Mesothelial cell of epicardium (in vitro differentiated cells): ENCODE measurements at places on chromosomes 4 and X.

DNA sequence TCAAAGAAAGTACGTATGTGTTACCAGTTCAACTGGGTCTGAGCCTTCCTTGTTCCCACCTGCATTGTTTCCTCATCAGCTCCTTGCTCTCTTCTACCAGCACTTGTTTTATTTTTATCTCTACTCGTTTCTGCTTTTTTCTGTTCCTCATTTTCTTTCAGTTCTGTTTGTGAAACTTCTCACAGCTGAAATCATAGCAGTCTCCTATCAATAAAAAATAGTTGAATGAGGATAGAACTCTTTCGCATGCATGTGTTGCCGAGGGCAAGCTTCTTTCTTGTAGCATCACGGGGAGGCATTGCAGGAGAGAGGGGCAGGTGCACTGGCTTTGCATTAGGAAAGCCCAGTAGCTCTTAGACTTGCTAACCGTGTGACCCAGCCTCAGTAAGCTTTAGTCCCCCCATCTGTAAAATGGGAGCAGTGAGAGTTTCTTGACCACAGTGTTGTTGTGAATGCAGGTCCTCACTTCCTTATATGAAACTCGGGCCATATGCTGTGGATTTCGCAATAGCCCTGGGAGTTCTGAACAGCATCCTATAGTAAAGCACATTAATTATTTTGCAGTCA is 24.7 kb downstream of the OFD1 start:
- DNase-seq = no peak

DNA sequence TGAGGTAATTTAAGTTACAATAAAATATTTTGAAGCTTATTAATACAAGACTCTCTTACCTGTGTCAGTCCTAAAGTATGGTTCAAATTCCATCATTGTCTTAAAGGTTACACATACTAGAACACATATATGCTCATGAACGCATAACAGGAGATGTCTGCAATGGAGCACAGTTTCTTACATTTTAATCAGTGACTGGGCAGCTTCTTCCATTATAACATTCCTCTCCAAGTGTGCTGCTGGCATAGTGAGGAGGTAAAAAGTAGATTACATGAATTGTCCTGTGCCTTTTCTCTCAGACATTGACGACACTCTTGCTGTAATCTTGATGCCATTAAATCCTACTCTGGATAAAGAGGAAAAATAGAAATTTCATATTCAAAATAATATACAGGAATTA is 40.8 kb upstream of the GRID2 start:
- no peak for DNase-seq

DNA sequence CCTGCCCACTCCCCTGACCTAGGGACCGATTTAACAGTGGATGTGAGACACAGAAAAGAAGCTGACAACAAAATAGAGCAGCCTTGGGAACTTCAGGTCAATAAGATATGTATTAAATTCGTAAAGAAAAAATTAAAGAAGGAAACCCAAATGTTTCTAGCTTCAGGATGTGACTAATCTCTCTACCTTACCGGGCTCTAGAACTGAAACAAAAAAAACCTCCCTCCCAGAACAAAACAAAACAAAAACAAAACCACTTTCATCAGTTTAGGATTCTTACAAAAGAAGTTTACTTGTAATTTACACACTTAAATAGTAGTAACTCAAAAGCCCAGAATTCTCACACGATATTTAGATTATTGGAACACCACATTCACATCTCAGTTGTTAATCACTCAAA is 185.8 kb upstream of the RPS6KA3 start:
- no peak for DNase-seq

DNA sequence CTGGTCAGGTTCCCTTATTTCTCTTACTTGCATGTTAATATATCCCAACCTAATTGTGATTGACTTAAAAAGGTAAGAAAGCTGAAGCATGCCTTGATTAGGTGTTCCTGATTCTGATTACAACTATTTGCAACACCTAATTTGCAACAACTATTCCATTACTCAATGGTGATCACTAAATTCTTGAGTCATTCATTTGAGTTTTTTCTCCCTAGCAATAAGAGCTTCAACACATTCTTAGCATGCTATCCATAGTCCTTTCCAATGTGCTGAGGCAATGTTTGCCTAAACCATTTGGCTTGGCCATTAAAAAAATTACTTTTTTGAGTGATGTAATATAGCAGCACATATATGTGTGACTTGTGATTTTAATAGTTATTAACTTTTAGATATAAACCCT is 851.4 kb downstream of the TRAM1L1 start:
- no peak for DNase-seq

DNA sequence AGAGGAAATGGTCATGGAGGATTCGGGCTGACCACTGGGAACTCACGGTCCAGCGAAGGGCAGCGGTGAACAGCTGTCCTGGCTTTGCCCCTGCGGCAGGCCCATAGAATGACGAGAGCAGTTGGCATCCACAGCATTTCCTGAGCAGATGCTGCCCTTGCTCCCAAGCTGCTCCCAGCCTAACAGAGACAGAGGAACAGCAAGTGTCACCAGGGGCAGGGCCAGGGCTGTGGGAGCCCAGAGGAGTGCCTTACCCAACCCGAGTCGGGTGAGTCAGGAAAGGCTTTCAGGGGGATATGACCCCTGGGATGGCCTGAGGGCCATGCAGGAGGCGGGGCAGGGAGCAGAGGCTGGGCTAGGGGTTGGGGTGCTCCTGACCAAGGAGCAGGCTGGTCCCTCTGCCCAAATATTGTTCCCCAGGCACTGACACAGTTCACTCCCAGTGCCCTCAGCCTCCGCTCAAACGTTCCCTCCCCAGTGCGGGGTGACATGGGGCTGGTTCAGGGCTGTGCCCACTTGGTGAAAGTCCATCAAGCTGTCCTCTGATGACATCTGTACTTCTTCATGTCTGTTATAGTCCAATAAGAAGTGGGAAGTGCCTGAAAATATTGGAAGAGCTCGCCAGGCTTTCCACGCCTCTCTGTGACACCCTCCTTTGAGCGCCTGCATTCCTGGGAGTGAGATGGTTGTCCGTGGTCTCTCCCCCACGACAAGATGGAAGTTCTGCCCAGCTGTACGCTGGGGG is 64.7 kb upstream of the GPR78 start:
- DNase-seq = no peak

GRCh38 chr4:143345356-143345755 is 8.7 kb downstream of the GAB1 start:
- DNase-seq = no peak

- DNase-seq = no peak
These were observed 105.3 kb downstream of the DTHD1 start for GRCh38 chr4:36386691-36387090.

GRCh38 chr4:151195801-151196200 is 81.2 kb upstream of the PRSS48 start:
- DNase-seq = no peak

DNA sequence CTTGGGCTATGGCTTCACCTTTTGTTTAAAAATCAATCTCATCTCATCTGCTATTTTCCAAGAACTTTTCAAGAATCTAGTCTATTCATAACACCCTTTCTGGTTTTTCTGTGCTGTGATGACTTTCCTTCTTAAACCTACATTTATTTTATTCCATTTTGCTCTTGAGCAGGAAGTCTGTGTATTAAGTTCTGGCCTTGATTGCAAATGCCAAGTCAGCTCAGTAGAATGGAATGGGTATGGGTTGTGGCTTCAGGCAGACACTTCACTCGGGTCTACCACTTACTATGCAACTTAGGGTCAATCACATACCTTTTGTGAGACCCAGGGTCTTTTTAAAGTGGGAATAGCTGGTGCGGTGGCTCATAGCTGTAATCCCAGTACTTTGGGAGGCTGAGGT is 522.3 kb downstream of the TRIML1 start:
- DNase-seq = no peak

- no peak for DNase-seq
These were observed 87.3 kb downstream of the CXCL13 start for GRCh38 chr4:77692847-77693432.

DNA sequence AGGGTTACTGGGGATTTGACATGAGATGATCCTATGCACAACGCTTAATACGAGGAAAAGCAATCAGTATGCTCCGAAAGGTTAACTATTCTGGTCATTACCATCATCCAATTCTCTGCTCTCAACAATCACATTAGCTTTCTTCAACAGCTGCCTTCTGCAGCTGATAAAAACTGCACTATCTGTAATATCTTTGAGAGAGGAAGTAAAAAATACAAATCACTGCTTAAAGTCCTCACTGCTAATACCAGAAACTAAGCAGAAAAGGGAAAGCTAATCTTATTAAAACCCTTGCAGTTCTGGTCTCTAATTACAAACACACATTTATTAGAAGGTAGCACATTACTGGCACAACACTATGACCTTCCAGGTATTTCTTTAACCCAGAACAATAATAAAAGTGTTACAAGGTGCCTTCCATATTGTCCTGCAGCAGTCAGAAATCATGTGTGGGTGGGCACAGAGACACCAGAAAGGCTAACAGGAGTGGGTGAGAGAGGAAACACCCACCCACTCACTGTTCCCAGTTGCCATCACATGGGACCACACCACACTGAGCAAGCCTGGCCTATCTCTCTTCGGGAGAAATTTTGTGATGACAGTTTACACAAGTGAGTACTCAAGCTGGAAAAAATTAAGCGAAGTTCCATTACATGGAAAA is 71.0 kb downstream of the RELL1 start:
- no peak for DNase-seq

DNA sequence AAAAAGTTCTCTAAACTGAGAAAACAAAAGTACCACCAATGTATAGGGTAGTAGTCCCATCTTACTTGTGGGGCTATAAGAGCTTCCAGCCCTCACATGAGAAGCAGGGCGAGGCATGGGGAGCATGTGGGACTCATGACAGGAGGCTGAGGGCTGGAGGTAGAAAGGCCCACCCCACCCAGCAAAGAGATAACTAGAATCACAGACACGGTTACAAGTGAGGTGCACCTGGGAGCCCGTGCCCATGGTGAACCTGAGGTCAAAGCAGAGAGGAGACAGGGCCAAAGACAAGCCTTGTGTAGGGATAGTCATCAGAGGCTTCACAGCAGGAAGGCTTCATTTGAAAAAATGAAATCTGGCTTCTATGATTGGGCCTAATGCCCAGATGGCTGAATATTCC is 55.4 kb downstream of the TTC29 start:
- no peak for DNase-seq

- DNase-seq = no peak
These were observed 50.1 kb downstream of the GABRG1 start for GRCh38 chr4:46073778-46074177.

DNA sequence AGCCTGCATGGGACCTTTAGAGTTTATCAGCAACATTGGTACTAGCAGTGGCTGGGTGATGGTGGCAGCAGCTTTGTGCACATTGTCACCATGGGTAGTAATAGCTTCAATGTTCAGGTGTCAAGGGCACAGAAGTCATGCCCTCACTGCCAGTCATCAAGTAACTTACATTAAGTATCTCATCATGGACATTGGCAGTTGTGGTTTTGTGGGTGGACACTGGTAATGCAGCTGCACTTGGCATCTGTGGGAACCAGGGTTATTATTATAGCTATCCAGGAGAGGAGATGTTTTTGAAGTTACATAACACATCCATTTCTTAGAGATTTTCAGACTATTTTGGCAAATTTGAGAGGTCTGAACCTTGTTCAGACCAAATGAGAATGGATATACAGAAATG is 243.2 kb upstream of the NOCT start:
- DNase-seq = no peak

DNA sequence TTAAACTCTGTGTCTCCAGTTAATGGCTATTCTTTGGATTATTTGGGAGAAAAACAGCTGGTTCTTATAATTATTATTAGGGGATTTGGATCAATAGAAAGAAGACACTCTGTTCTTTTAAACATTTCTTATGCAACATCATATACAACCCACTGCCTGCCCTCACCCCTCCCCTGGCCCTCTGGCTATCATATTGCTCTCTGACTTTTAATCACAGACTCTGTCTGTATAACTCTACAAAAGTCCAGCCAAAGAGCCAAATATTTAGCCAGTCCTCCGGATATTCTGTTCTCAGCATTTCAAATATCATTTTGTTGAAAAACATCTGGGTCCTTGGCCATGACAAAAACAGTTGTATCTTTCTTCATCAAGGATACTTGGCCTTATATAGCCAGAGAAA is 19.0 kb upstream of the PACRGL start:
- DNase-seq = no peak

- DNase-seq = no peak
These were observed 11.9 kb upstream of the UGDH start for GRCh38 chr4:39539089-39539611.

- DNase-seq = no peak
These were observed 102.6 kb downstream of the AKAP4 start for GRCh38 chrX:50098241-50098640.

- no peak for DNase-seq
These were observed 1044.4 kb upstream of the DIAPH2 start for GRCh38 chrX:95640226-95640625.

DNA sequence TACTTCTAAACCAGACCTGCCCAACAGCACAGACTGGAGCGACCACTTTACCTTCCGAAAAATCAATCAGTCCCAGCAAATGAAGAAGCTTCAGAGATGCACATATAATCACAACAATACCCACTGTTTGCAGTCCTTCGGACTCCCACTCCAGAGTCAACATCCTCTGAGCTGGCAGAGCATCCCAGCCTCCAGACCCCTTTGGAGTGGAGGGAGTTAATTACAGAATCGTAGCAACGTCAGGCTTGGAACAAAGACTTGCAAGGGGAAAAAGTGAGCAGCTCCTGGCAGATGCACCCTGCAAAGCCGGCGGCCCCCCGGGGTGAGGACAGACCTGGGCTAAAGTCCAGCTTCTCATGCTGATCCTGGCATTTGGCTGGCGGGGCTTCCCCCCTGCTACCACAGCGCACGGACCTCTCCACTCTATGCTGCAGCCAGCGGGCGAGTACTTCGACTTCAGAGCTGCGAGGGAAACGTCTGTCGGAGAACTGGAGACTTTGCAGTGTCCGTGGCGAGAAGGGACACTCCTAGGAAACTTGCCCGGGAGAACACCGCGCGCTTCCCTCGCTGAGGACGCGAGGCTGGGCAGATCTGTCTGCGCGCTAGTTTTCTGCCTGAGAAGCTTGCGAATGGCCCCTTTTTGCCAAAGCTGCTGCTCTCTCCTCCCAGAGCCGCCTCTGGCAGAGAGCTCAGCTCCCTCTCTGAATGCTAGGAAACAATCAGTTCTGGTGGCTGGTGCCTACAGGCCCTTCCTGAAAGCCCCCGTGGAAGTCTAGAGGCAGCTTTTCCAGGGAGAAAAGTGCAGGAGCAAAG is 283.7 kb downstream of the PACRGL start:
- peak; percentile 46 for DNase-seq

GRCh38 chr4:15757054-15757453 is 21.1 kb upstream of the CD38 start:
- DNase-seq = no peak

DNA sequence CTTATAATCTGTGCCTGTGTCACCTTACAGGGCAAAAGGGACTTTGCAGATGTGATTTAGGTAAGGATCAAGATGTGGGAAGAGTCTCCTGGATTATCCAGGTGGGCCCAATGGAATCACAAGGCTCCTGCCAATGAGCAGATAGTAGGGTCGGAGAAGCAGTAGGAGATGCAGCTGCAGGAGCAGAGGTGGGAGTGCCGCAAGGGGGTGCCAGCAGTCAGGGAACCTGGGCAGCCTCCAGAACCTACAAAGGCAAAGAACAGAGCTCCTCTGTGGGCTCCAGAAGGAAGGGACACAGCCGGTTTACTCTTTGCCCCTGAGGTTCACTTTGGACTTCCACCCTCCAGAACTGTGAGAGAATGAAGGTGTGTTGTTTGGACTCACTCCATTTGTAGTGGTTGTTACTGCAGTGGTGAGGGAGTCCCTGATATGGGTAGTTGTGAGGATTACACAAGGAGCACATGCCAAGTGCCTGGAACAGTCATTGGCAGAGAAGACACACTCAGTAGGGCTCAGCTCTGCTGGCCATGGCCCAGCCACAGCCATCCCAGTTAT is 318.5 kb downstream of the EVC2 start:
- DNase-seq = no peak

- no peak for DNase-seq
These were observed 44.0 kb downstream of the ZNF518B start for GRCh38 chr4:10413177-10413576.
